ENCODE measurements at places on chromosomes 5 and 9.

GRCh38 chr9:18275313-18275990, 198.5 kb upstream of the ADAMTSL1 start:
- DNase-seq: no peak

DNA sequence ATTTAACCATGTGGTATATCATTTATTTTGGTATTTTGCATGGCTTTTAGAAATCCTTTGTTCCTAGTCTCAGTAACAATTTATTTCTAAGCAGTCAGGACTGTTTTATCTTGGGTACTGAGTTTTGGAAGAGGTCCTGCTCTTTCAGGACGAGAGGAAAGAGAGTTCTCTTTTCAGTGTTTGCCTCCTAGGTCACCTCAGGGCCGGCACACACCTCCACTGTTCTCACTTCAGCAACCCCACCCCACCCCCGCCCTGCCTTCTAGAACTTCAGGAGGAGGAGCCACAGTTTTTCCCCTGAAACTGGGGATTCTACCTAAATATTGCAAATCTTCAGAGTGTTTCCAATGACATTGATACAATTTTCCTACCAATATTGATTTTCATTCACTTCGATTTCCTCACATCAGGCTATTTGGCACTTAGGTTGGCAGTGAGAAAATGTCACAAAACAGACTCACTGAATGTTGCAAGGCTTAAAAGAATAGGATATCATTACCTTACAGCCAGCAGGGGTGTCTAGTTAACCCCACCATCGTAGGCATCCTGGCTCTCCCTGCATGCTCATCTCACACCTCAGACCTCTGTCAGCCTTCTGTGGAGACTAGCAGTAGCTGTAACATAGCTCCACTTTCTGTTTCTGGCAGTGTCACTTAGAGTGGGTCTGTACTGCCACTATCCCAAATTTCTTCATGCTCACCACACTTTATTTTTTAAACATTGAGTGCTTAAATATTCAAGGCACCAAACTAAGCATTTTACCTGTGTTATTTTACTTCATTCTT, 5.4 kb downstream of the IGIP start:
- no peak for DNase-seq

- DNase-seq: no peak
Observed at GRCh38 chr5:60463179-60463868, 236.6 kb downstream of the DEPDC1B start.

GRCh38 chr5:95962785-95963184, 1.1 kb upstream of the ELL2 start:
- DNase-seq: no peak

GRCh38 chr5:139108063-139108824, 89.9 kb downstream of the SIL1 start:
- no peak for DNase-seq

- no peak for DNase-seq
Observed at GRCh38 chr9:36127652-36128244, 8.8 kb upstream of the GLIPR2 start.

- DNase-seq: no peak
Observed at GRCh38 chr5:14816374-14816998, 55.1 kb downstream of the ANKH start.

GRCh38 chr9:110015759-110016158, 192.2 kb downstream of the C9orf152 start:
- DNase-seq: no peak

DNA sequence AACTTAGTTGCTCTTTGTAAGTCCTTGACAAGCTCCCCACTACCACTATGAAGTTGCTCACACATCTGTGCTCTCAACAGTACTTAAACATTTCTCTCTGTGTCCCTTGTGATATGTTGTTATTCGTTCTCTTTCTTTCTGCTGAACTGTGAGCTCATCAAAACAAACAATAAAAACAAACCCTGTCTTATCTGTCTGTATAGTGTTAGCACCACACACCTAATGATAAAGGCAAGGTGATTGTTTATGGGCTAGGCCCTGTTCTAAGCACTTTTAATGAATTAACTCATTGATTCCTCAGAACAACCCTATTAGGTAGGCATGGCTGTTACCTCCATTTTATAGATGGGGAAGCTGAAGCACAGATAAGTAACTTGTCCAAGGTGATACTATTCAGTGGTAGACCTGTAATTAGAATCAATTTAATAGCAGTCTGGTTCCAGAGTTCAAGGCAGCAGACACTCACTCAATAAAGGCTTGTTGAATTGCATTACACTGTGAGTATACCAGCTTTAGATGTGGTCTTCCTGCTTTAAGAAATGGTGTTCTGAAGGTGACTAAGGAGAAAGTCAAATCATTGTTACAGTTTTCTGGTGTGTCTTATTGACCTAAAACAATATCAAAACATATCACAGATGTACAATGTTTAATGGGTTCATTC, 153.6 kb upstream of the ELL2 start:
- DNase-seq: no peak

DNA sequence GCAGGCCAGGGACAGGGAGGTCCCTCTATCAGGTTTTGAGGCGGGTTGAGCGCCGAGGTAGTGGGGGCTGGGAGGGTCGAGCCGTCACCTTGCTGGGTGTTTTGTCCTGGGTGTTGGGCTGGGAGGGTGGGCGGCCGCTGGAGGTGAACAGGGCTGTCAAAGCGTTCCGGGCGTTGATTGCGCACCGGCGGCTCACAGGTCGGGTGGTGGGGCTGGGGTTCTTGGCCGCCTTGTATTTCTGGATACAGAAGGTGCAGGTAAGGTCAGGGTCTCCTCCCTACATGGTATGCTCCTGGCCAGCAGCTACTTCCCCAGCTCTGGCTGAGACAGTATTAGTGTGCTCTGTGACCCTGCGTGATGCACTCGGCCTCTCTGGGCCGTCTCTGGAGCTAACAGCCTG, 6.1 kb downstream of the BBLN start:
- no peak for DNase-seq

DNA sequence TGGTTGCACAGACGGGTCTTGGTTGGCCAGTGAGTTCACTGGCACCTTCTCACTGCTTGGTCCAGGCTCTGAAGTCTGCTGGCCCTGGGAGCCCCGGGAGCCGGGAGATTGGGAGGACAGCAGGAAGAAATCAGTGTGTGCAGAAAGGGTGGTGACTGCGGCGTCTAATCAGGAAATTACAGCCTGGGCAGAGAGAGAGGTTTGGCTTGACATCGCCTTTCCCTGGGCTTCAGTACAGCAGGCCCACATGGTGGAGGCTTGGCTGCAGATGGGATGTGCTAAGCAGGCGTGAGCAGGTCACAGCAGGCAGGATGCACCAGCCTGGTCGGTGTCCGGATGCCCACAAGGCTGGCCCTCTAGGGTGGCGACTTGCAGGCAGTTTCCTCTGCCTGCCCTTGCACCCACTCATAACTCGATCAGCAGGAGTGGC, 17.2 kb downstream of the PITX1 start:
- no peak for DNase-seq

- no peak for DNase-seq
Observed at GRCh38 chr5:175573493-175574269, 84.2 kb upstream of the HRH2 start.

- DNase-seq: no peak
Observed at GRCh38 chr9:135083831-135084230, 3.6 kb upstream of the OLFM1 start.

- no peak for DNase-seq
Observed at GRCh38 chr9:93010056-93010455, 48.4 kb upstream of the SUSD3 start.

DNA sequence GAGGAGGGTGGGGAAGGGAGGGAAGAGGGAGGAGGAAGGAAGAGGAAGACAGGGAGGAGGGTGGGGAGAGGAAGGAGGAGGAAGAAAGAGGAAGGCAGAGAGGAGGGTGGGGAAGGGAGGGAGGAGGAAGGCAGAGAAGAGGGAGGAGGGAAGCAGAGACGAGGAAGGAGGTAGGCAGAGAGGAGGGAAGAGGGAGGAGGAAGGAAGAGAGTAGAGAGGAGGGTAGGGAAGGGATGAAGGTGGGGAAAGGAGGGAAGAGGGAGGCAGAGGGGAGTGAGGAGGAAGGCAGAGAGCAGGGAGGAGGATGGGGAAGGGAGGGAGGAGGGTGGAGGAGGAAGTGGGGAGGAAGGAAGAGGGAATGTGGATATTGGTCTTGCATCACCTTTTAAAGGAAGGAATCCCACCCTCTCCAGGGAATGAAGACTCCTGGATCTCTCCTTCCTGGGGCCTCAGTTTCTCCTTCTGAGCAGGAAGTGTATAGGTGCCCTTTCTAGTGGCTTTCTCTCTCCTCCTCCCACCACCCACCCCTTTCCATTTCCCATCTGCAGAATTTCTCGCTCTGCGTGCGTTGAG, 188.9 kb upstream of the ZNF618 start:
- DNase-seq: no peak

DNA sequence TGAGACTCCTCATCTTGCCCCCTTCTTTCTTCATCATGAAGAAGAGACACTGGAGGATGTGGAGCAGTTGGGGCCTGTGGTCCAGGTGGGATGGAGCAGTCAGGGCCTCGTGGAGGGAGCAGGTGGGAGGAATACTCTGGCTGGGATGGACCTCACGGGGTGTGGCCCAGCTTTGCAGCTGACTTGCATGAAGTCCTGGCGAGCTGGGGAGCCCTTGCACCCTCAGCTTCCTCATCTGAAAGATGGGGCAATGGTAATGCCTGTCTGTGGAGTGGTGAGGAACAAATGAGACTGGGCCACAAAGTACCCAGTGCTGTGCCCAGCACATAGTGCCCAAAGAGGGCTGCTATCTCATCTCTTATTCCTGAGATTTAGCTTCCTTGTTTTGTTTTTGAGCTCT, 91.5 kb downstream of the DAB2IP start:
- DNase-seq: no peak

- no peak for DNase-seq
Observed at GRCh38 chr9:106931466-106931865, 68.5 kb downstream of the ZNF462 start.

DNA sequence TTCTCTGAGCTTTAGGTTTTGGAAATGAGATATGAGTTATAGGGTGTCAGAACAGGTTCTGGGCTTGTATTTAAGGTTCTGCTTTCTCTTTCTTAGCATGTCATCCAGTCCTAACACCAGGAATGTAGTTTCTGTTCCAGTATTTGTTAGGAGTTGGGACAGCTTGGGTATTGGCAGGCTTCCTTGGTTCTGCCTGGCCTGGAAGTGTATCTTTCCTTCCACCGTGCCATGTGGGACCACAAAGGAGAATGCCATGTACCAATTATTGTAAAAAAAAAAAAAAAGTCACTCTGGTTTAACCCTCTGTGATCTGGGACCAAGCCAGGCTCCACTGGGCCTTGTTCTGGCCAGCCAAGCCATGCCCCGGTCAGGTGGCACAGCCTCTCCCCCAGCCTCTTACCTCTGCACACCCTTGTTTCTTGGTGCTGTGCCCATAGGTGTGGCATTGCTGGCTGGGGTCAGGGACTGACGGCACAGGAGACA, 47.8 kb downstream of the ARHGAP26 start:
- DNase-seq: no peak

DNA sequence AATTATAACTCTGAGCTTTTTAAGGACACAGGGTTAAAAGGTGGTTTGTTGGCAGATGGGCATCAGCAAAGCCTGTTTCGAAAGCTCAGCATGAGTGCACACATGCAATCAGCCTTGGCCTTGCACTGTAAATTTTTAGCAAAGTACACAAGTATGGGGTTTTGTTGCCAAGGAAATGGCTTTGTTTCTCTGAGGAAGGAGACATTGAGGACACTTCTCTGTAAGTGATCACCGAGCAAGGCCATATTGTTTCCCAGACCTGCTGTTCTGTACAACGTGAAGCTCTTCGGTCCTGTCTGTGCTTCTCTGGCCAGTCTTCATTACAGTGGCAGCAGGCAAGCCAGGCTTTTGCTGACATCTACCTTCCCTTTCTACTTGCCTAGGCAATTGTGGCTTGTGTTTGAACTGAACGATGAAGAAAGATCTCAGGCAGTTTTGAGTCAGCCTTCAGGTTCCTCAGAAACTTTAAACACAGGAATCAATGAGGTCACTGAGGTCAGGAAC, 27.9 kb upstream of the GLRX start:
- DNase-seq: no peak

DNA sequence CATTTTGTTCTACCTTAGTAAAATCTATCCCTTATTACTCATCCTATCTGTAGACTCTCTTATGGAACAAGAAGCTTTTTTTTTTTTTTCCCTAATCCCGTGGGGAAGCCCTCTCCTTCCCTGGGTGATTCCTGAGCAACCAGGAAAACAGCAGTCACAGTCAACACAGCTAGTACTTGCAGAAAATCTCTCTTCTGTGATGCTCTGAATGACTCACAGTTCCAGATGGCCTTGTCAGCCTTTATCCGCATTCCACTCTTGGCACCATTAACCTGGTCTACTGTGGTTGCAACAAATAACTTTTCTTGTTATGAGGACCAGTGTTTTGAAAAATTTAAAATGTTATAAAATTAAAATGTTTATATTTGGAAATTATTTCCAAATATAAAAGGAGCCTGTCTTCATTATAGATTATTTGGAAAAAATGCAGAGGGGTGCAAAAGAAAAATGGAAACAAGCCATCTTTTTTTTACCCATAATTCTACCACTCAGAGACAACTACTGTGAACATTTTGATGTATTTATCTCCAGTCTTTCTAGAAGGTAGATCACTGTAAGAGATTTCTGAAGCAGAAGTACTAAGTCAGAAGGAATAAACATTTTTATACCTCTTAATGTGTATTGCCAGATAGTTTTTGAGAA, 486.7 kb downstream of the RAB3C start:
- DNase-seq: no peak

- no peak for DNase-seq
Observed at GRCh38 chr5:169701910-169702451, 64.9 kb downstream of the DOCK2 start.

DNA sequence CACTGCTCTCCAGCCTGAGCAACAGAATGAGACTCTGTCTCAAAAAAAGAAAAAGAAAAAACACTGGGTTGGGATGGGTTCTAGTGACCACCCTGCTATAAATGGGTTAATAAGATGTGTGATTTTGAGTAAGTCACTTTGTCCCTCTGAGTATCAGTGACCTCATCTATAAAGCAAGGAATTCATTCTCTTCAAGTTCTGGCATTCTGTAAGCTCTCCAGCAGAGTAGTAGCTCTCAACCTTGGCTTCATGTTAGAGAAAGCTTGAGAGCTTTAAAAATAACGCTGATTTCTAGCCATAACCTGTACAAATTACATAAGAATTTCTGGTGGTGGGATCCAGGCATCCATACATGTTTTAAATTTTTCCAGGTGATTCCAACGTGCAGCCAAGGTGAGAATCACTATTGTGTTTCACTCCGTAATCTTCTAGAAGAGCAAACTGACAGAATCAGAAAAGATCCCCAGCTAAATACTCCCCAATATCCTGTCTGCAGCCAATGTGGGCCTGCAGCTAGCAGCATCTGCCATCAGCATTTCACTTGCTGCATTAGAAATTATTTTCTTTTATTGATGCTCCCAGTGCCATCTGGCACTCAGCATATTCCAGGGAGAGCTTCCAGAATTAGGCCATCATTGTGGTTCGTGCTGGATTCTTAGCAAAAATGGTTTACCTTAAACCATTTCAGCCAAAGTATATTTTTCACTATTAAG, 109.4 kb downstream of the FEM1C start:
- no peak for DNase-seq

- DNase-seq: no peak
Observed at GRCh38 chr9:1619915-1620710, 395.0 kb upstream of the SMARCA2 start.

- no peak for DNase-seq
Observed at GRCh38 chr9:12394105-12394504, 299.1 kb upstream of the TYRP1 start.

Measured in cortex of kidney (tissue), 1 donor.